NCI-H1694 (cell line): ENCODE measurements at places on chromosomes 2 and 18.

GRCh38 chr2:233411162-233411561 is 56.9 kb downstream of the DGKD start:
- DNase-seq, result no peak

- no peak for DNase-seq
These were observed 121.8 kb downstream of the CERS6 start for GRCh38 chr2:168577885-168578284.

DNA sequence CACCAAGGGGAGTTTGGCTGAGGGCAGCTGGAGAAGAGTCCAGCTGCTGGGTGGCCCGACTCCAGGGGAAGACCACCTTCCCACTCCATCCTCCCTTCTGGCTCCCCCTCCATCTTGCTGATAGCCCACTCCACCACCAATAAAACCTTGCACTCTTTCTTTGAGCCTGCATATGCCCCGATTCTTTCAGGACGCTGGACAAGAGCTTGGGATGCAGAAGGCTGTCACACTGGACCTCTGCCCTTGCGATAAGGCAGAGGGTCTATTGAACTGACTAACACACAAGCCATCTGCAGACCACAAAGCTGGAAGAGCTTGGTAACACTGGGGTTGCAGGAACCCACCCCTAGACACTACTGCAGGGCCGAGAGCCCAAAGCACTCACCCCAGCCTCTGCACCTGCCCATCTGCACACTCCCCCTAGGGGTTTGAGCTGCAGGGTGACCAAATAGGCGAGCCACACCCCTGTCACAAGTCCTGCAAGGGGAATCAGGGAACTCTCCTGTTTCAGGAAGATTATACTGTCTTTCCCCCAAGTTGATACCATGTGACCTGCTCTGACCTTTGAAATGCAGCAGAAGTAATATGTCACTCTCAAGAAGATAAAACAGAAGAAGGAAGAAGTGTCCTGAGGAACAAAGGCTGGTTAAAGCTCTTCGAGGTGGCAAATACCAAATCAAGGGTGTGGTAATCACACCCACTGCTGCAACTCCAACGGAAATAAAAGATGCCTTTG is 70.5 kb downstream of the SMAD4 start:
- DNase-seq, result no peak

GRCh38 chr2:176814740-176815367 is 397.7 kb upstream of the HNRNPA3 start:
- DNase-seq, result no peak

- DNase-seq, result no peak
These were observed 18.1 kb downstream of the PPM1B start for GRCh38 chr2:44186810-44187209.
